ENCODE measurements at places on chromosomes 5 and 9. TPM values are rescaled to one million over a fixed set of nuclear protein-coding genes. Genes with fewer than 3 reads are reported as not detected.

Gene ENTREP1
- total RNA-seq, result not detected

Gene PFDN1
- 64.0 TPM for total RNA-seq

Gene CATSPER3
- 0.39 TPM for total RNA-seq

Gene ACTBL2
- total RNA-seq, result not detected

Gene GLRA1
- not detected for total RNA-seq

Gene FRMD3
- total RNA-seq, result 0.52 TPM

Gene CCDC69
- total RNA-seq, result 27.5 TPM

Gene TMEM38B
- total RNA-seq, result 16.8 TPM

Gene FOXD4L5
- not detected for total RNA-seq

Gene F2RL1
- 3.6 TPM for total RNA-seq

Gene SPARC
- total RNA-seq, result 0.66 TPM

Gene IPPK
- total RNA-seq, result 13.9 TPM

Gene SLC25A48
- not detected for total RNA-seq

Gene PCDHGC4
- not detected for total RNA-seq

Gene C5orf58
- total RNA-seq, result not detected

Gene OR1J2
- not detected for total RNA-seq

Gene ZMAT2
- total RNA-seq, result 64.8 TPM

Gene HRH2
- 40.2 TPM for total RNA-seq

Gene ENTPD2
- not detected for total RNA-seq

Gene PKD2L2
- total RNA-seq, result not detected

Gene DNAH5
- total RNA-seq, result not detected

Gene IL13
- 0.72 TPM for total RNA-seq

Gene ANKRD31
- 0.99 TPM for total RNA-seq

Gene ADAMTS12
- total RNA-seq, result not detected

Gene TUSC1
- total RNA-seq, result 0.14 TPM

Gene FCN2
- not detected for total RNA-seq

Gene CSF1R
- total RNA-seq, result not detected

Gene PCDHA7
- not detected for total RNA-seq

Gene FOXD4
- total RNA-seq, result 0.16 TPM

Gene CDHR2
- 0.31 TPM for total RNA-seq

Gene PCDHGA3
- total RNA-seq, result not detected

Gene MRPL50
- total RNA-seq, result 19.4 TPM

Gene UQCRQ
- 652 TPM for total RNA-seq

Gene SARDH
- total RNA-seq, result 2.3 TPM

Gene GM2A
- total RNA-seq, result 18.0 TPM
